ENCODE measurements at places on chromosomes 3 and 15.

GRCh38 chr3:143859465-143860203 lies 11.4 kb upstream of the SLC9A9 start:
- no peak for DNase-seq

GRCh38 chr15:66909381-66909890 lies 156.0 kb upstream of the SMAD3 start:
- no peak for DNase-seq

GRCh38 chr3:38723569-38724391 lies 74.3 kb upstream of the SCN5A start:
- DNase-seq = no peak

GRCh38 chr3:16378920-16379319 lies 113.9 kb downstream of the OXNAD1 start:
- DNase-seq = no peak

DNA sequence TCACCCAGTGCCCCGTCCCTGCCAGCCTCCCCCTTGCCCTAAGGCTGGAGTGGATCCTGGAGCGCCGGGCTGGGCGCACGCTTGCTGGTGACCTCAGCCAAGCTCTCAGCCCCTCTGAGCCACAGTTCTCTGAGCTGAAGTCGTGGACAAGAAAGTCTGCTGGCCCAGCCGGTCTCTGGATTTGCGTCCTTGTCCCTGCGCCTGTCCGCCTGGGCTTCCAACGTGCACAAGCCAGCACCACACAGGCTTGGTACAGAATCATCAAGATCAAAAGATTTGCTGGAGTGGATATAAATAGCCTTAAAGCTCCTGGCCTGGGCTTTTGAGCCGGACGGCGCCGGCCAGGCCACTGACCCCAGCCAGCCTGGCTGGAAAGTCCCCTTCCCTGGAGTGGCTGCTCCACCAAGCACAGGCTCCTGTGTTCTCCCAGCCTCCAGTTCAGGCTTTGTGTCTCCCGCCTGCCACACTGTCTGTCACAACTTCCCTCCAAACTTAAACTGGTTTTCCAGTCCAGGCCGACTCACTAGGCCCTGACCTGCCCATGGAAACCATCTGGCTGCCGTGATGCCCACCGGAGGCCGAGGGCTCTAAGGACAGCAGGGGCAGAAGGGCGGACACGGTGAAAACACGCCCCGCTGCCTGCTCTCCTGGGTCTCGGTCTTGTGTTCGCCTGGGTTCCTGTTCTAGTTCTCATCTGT lies 156.2 kb downstream of the NUP210 start:
- DNase-seq = no peak

GRCh38 chr15:88090481-88091011 lies 166.0 kb downstream of the NTRK3 start:
- no peak for DNase-seq

GRCh38 chr15:75076277-75076676 lies 52.9 kb downstream of the PPCDC start:
- DNase-seq = no peak

- DNase-seq = no peak
Observed at GRCh38 chr3:184479426-184480126, 82.0 kb upstream of the EPHB3 start.

GRCh38 chr3:197718891-197719290 lies 17.8 kb downstream of the RUBCN start:
- no peak for DNase-seq

GRCh38 chr3:147377412-147378367 lies 28.7 kb downstream of the ZIC4 start:
- no peak for DNase-seq

DNA sequence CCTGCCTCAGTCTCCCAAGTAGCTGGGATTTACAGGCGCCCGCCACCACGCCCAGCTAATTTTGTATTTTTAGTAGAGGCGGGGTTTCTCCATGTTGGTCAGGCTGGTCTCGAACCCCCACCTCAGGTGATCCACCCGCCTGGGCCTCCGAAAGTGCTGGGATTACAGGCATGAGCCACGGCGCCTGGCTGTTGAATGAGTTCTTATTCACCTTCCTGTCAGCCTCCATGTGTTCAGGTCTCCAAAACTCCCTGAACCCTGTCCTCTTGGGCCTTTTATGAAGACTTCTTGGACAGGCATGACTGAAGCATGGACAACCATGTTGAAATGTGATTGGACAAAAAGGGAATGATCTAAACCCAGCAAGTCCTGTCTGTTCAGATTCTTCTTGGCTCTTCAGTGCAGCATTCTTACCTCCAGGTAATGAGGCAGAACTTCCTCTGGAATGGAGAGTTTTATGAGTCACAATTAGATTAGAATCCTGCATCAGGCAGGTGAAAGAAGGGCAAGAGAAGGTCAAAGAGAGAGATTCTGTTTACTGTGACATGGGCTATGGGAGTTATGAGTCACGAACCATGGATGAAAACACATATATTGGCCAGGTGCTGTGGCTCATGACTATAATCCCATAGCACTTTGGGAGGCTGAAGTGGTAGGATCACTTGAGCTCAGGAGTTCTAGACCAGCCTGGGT lies 23.1 kb upstream of the EIF4A2 start:
- no peak for DNase-seq

DNA sequence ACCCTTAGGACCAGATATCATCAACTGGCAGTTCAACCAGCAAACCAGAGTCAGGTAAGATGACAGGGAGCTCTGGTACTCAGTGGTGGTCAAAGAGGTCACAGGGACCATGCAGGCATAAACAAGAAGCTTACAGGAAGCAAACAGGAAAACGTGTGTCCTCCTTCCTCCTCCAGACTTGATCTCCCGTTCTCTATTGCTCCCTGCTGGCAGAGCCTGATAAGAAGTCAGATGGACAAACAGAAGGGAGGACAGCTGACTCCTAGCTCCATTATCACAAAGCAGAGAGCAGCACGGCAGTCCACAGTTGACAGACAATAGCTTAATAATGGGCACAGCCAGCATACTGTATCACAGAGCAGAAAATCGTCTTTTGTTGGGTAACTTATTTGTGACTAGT lies 156.5 kb upstream of the SLC2A2 start:
- no peak for DNase-seq
